NCI-H1930 (cell line): ENCODE measurements at places on chromosomes 4 and X.

DNA sequence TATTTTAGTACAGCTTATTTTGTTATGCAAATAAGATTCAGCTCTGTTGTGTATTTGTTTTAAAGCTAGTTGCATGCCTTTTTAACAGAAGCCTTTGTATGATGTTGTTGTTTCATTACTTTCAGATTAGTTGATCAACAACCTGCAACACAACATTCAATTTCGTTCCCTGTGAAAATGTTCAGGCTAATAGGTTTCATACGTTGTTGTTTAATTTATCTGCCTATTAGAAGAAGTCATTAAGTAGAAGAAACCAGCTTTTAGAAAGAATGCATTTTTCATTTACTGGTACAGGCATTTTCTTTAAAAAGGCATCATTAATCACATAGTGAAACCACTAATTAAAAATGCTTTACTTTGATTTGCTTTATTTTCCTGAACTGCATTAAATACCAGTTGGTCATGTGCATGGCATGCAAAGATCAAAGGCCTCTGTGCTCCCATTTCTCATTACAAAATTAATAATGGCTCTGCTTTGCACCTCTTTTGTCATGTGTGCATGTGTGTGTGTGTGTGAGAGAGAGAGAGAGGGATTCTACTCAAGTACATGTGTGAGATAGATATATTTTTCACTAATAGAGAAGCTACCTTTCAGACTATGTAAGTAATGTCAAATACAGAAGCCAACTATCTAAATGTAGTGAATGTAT is 29.2 kb upstream of the CTSO start:
- no peak for DNase-seq

DNA sequence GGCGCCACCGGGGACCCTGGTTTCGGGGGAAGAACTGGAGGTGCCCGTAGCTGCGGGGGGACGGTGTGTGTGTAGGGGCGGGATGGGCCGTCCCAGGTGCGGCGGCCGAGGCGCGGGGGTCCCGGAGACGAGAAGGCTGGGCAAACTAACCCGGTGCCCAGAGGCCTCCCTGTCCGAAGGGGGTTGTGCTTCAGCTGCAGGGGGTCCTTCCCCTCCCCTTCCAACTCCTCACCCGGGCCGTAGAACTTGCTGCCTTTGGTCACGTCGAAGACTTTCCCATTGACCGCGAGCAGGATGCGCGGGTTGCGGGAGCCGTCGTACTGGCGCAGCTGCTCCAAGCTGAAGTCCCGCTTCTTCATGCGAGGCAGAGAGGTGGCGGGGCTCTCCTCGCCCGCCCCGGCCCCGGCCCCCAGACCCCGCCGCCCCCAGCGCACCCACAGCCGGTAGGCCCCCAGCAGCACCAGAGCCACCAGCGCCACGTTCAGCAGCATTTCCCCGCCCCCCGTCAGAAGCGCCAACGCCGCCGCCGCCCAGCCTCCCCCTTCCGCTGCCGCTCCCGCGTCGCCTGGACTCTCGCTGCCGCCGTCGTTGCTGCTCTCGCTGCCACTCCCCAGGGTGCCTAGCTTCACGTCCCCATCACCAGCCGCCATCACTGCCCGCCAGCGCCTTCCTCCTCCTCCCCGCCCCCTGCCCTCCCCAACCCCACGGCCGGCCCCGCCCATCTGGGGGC is at the start of gene PGRMC2:
Gene PGRMC2 (minus strand): TSS at position 673 of the 730 bp plus-strand sequence. CDS start 23 bp downstream, at position 650.
- no peak for DNase-seq

GRCh38 chr4:81512757-81513501 is 41.2 kb upstream of the RASGEF1B start:
- DNase-seq = no peak

- DNase-seq = no peak
Observed at GRCh38 chr4:1233641-1234308, 15.2 kb downstream of the CTBP1 start.

GRCh38 chr4:38008571-38009021 is 48.4 kb downstream of the PTTG2 start:
- no peak for DNase-seq

- DNase-seq = no peak
Observed at GRCh38 chrX:28126886-28127285, 145.6 kb upstream of the DCAF8L1 start.

DNA sequence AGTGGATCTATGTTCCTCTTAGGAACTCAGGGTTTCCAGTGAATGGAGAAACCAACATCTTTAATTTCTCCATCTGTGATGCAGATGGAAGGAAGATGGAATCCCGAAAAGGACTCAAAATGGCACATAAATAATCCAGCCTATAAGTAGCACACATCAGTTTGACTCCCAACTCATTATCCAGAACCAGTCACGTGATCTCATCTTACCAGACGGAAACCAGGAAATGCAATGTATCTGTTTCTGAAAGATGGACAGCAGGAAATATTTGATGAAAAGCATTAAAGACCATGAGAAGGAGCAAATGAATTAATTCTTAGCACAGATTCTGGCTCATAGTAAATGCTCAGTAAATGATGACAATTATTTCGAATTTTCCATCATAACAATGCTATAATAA is 443.1 kb upstream of the FMR1 start:
- DNase-seq = no peak

GRCh38 chr4:20512033-20512792 is 188.0 kb upstream of the PACRGL start:
- peak; percentile 55 for DNase-seq

DNA sequence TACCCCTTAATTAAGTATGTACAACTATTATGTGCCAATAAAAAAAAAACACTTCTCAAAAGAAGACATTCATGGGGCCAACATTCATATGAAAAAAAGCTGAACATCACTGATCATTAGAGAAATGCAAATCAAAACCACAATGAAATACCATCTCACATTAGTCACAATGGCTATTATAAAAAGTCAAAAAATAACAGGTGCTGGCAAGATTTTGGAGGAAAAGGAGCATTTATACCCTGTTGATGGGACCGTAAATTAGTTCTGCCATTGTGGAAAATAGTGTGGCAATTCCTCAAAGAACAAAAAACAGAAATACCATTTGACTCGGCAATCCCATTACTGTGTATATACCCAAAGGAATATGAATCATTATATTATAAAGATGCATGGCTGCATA is 229.9 kb downstream of the PAPSS1 start:
- DNase-seq = no peak

GRCh38 chrX:46704767-46705386 is 54.0 kb downstream of the SLC9A7 start:
- no peak for DNase-seq

GRCh38 chr4:35125995-35126712 is 1118.2 kb downstream of the ARAP2 start:
- no peak for DNase-seq

DNA sequence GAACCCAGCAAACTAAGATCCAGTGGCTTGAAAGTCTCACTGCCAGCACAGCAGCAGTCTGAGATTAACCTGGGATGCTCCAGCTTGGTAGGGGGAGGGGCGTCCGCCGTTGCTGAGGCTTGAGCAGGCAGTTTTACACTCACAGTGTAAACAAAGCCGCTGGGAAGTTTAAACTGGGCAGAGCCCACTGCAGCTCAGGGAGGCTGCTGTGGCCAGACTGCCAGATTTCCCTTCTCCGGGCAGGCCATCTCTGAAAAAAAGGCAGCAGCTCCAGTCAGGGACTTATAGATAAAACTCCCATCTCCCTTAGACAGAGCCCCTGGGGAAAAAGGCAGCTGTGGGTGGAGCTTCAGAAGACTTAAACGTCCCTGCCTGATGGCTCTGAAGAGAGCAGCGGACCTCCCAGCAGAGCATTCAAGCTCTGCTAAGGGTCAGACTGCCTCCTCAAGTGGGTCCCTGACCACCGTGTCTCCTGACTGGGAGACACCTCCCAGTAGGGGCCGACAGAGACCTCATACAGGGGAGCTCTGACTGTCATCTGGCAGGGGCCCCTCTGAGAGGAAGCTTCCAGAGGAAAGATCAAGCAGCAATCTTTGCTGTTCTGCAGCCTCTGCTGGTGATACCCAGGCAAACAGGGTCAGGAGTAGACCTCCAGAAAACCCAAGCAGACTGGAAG is 45.1 kb upstream of the CDX4 start:
- DNase-seq = no peak

GRCh38 chr4:145937971-145938611 is 532 bp downstream of the ZNF827 start:
- no peak for DNase-seq
